ENCODE measurements at places on chromosomes 7 and 10. TPM values are rescaled to one million over a fixed set of nuclear protein-coding genes. Genes with fewer than 3 reads are reported as not detected.
A peak's percentile ranks its signal among the peaks of the same experiment; 100 is the strongest.

DNA sequence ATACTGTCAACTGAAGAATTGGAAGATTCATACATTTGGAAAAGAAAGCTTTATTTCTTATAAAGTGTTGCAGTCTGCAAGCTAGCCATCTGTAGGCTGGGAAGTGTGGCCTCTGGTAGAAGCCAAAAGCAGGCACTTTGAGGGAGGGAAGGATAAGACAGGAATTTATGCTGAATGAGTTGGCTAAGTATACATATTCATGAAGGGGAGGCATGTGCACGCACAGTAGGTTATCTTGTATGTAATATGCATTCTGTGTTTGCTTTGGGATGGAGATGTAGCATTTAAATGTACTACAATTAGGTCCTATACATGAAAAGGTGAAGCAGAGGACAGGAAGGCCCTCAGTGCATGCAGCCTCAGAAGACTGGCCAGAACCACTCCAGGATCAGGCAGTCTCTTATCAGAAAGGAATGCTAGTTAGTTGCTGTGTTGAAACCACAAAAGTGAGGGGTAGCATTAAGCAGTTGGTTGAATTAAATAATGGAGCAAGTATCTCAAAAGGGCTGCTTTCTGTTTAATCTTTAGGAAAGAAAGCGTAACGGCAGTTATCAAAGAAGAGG, 40.9 kb downstream of the MYO3A start:
- no peak for DNase-seq

Gene AUTS2
- total RNA-seq: 31.0 TPM

Gene FGF8
- 1.1 TPM for total RNA-seq

DNA sequence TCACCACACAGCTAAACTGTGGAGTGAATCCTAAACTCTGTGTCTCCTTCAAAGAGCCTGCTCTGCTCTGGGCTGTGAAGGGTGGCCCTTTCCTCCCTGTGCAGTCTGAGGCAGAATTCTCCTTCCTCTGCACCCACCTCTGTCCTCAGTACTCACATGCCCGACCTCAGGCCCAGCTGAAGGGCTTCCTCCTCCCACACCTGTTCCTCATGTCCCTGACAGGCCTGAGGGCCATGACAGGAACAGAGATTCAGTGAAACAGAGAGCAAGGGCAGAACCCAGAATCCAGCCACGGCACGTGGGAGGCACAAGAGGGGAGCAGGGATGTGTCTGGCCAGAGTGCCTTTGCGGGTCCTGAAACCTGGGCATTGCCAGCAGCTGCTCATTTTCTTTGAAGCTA, 13.9 kb downstream of the CREB3L2 start:
- DNase-seq: no peak

- DNase-seq: peak; percentile 75
These were observed 57.0 kb downstream of the DNAJC12 start for GRCh38 chr10:67780759-67781538.

DNA sequence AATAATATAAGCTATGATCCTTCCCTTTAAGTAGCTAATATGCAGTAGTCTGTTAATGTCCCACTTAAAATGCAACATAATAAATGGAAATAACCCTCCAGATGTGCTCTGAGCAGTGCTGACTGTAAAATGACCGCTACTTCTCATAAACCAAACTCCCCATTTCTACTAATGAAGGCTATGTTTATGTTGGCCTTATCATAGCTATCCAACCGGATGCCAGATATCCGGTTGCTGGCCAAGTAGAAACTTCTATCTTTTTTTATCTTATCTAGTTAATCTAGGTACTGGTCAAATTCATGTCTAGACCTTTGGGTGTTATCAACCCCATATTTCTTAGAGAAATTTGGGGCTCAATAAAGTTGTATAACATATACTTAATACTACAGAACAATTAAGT, 56.6 kb downstream of the CHRM2 start:
- no peak for DNase-seq

DNA sequence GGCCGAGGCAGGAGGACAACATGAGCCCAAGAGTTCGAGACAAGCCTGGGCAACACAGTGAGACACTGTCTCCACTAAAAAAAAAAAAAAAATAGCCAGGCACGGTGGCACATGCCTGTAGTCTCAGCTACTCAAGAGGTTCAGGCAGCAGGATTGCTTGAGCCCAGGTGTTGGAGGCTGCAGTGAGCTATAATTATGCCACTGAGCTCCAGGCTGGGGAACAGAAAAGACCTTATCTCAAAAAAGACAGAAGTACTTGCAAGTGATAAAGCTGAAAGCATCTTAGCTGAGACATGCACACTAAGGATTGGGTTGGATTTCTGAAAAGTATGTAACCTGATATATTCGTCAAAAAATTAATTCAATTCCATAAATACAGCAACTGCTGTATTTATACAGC, 68.4 kb downstream of the PPP1R3C start:
- DNase-seq: no peak

DNA sequence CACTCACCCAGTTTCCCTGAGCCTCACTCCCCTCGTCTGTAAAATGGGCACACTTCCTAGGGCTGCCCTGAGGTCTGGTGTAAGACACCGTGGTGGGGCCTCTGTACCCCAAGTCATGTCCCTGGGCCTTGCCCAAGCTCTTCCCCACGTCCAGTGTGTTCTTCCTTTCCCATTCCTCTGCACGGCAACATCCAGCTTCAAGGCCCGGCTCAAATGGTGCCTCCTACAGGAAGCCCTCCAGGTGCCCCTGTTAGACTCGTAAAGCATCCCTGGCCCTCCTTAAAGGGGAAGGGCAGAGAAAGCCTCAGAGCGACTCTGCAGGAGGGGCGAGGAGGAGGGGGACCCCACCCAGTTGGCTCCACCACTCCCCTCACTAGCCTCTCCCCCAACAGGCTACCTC, 8.6 kb downstream of the SLC29A4 start:
- DNase-seq: no peak

DNA sequence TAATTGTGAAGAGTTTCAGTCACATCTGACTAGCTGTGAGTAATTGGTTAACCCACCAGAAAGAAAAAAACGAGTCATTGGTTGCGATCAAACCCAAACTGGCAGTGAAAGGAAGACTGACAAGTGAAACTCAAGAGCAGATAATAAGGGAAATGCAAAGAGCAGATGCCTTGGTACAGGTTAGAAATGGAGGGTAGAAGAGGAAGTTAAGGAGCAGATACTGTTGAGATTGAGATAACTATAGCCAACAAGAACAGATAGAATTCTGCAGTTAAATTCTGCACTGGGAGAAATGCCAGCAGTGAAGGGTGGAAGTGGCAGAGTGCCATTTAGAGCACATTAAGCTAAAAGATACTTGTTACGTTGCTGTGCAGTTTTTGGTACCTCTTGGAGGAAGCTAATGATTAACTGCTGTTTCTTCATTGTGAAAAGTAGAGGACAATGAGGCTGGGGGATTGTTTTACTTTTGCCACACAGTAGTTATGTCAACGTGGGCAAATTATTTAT, 65.8 kb downstream of the CDK13 start:
- peak; percentile 63 for DNase-seq

- no peak for DNase-seq
These were observed 20.3 kb downstream of the KLF6 start for GRCh38 chr10:3764626-3765112.

GRCh38 chr10:124616836-124617130, 127.4 kb downstream of the FAM53B start:
- no peak for DNase-seq

Gene PITRM1
- 33.7 TPM for total RNA-seq

Gene TMEM176B
- not detected for total RNA-seq

Gene DENND11
- 17.9 TPM for total RNA-seq

- no peak for DNase-seq
These were observed 10.0 kb upstream of the PRKCQ start for GRCh38 chr10:6590100-6590499.
